ENCODE measurements at places on chromosomes 7 and 10.

GRCh38 chr7:125654076-125654475 is 724.5 kb upstream of the POT1 start:
- no peak for DNase-seq

- no peak for DNase-seq
Observed at GRCh38 chr7:141057788-141058187, 16.1 kb upstream of the TMEM178B start.

DNA sequence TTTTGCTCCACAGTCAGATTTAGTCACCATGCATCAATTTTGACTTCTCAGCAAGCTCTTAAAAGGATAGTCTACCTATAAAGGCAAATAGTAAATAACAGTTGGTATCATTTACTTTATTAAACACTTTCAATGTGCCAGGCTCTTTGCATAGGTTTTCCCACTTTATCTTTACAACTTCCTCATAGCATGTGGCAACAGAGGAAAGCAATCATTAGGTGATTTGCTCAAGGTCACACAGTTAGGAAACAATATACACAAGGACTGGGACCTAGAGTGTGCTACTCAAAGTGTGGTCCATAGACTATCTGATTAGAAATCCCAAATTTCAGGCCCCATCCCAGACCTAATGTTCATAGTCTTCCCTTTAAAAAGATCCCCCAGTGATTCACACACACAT is 212.3 kb downstream of the MTERF1 start:
- DNase-seq: no peak

DNA sequence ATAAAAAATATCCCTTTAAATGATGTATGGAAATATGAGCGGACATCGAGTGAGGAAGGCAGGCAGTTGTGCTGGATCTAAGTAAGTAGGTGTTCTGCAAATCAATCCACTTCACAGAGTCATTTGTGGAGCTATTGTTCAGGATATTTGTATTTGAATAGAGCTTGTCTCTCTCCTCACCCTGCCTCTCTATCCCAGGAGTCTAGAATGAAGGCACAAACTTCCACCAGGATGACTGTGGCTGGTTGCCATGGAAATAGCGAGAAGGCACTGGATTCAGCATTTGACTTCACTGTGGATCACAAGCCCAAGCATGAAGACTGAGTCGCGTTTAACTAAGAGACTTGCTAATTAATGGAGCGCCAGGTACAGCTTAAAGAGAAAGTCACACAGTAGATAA is 53.2 kb downstream of the NPY start:
- DNase-seq: no peak

DNA sequence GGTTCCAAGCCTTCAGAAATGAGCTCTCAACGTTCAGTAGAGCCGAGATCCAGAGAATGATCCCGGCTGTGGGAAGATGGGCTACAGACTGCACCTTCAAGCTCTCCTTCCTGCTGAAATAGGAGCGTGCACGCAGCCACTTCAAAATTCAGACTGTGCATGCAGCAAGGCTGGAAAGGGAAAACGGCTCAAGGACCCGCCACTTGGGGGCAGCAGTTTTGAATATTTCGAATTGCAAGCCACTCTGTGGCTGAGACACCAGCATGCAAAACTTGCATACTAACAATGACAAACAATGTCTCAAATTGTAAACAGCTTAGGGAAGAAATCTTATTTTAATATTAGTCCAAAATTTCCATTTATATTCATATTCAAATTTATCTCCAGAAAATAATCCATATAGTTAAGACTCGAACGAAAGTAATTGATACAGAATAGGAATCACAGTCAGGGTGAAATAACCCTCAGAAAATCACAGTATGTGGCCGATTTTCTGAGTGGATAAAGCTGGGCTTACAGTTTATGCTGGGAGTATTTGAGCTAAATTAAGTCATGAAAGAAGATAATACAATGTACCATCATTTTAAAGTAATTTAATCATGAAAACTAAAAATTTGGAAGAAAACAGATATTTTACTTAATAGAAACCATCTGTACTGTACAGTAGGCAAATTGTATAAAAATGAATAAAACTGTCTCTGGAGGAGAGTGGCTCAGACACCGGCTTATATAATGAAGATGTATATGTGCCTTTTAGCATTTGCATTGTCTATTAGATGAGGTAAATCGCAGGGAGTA is 137.9 kb upstream of the MKI67 start:
- DNase-seq: no peak

GRCh38 chr10:11610826-11611247 is 613 bp downstream of the USP6NL start:
- no peak for DNase-seq

DNA sequence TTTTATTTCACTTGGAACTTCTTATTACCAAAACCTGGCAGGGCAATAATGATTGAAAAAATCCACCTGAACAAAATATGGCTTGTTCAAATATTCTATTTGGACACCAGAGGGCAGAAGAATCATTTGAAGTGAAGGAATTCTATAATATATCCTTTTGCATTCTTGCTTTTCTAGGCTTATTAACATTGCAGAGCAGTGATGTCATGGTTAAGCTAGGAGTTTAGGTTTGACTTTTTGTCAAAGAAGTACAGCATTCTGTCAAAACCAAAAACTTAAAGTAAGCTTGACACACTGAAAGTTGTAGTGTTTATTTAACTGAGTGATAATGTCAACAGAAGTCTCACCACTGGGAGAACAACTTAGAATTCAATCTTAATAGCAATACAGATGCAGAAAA is 156.0 kb downstream of the SEMA3D start:
- peak; percentile 15 for DNase-seq

- no peak for DNase-seq
Observed at GRCh38 chr10:22324893-22325271, 4.0 kb downstream of the BMI1 start.

- peak; percentile 81 for DNase-seq
Observed at GRCh38 chr7:94190599-94191061, 186.5 kb upstream of the BET1 start.

GRCh38 chr10:60114765-60115586 is 208.6 kb upstream of the CCDC6 start:
- no peak for DNase-seq

DNA sequence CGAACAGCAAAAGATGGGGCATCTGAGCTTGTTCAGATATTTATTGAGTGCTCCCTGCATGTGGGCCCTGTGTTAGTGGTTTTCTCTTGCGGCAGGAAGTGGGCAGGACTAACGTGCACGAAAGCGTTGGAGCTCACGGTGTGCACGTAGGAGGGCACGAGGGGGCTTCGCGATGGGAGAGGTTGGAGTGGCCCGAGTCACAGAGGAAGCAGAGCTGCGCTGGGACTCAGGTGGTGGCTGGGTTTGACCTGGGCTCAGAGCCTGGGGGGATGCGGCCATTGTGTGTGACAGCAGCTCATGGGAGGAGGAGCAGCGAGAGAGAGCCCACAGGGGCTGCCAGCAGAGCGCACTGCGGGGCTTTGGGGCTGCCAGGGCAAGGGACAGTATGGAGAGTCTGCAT is 7.7 kb downstream of the ZSCAN25 start:
- DNase-seq: no peak

- no peak for DNase-seq
Observed at GRCh38 chr10:48454302-48455054, 148.0 kb downstream of the MAPK8 start.

GRCh38 chr10:29583674-29584073 is 51.1 kb downstream of the SVIL start:
- no peak for DNase-seq
